ENCODE measurements at places on chromosomes 12 and 14. TPM values are rescaled to one million over a fixed set of nuclear protein-coding genes. Genes with fewer than 3 reads are reported as not detected.
A peak's percentile ranks its signal among the peaks of the same experiment; 100 is the strongest.

DNA sequence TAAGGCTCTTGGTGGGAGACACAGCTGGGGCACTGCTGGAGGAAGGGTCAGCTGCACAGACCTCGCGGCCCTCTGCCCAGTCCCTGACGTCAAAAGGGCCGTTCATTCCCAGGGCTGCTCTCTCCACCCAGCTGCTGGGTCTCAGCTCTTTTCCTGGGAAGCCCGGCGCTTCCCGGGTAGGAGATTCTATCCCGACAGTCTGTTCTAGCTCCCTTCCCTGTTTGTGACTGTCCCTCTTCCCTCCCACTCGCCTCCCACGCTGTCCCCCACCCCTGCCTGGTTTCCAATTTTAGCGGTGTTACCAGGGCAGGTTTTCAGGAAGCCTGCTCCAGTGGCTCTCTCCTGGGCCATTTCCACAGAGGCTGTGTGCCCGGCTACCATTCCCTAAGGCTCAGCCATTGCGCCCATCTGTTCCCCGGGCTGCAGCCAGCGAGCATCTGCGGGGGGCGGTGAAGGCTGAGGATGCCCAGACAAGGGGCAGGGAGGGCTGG, 186.6 kb downstream of the CACNA1C start:
- DNase-seq: no peak
- H3K4me3 ChIP-seq: no peak overlapping the region
- no peak overlapping the region for H3K27ac ChIP-seq
- no peaks in the 10 kb centered on the region for H3K36me3 ChIP-seq

DNA sequence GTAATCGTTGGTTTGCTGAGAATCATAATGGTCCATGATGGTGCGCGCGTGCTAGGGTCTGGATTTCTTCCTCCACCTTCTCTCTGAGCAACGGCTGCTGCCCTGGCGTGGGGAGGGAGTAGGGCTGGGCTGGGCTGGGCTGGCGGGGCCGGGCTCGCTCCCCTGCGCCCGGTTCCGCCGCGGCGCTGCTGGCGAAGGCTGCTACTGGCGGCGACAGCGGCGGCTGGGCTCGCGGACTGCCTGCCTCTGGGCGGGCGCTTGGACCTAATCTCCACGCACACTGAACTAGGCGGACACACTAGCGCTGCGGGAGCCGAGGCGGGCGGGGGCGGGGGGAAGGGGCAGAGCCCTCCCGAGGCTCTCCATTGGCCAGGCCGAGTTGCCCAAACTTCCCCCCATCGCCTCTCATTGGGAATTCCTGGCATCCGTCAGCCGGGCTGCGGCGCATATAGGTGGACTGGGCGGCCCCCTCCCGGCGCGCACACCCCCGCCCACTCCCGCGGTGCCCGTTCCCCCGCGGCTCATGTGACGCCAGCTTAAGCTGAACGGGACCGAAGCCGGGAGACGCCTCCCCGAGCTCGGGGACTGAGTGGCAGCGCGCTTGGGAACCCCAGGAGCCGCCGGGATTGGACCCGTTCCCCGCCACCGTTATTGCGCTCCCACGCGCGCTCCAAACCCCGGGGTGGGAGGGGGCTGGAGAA, at the start of gene ACTN1:
TSS of gene ACTN1 (minus strand) at position 282 of the 701 bp plus-strand sequence. CDS start at position 36, 246 bp downstream.
- H3K27me3 ChIP-seq: peaks cover 32% of the 10 kb centered on the region
- H3K27ac ChIP-seq: peak within 1 kb of the TSS; percentile 69
- H3K4me1 ChIP-seq: peaks cover 27% of the 10 kb centered on the region
- peak; percentile 45 for DNase-seq

GRCh38 chr12:92543840-92544239, 158.9 kb upstream of the PLEKHG7 start:
- H3K4me1 ChIP-seq: peaks cover 50% of the 10 kb centered on the region
- no peaks in the 10 kb centered on the region for H3K27me3 ChIP-seq

DNA sequence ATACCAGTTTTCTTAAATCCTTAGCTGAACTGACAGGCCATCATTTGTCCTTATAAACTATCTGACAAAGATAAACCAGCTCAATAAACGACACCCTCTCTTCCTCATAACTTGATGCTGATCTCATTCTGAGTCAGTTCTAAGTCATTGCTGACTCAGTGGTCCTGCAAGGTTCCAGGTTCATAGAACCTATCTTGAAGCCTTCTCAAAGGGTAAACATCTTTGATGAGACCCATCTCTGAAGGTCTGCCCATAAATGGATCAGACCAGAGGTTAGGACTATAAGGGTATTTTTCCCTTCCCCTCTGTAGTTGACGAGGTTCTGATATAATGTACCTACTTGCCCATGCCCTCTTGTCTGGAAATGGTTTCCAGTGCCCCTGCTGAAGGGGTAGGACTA, 11.9 kb downstream of the NAA25 start:
- peak overlapping the region; percentile 75 for H3K27ac ChIP-seq
- H3K4me3 ChIP-seq: no peak overlapping the region
- H3K36me3 ChIP-seq: peaks cover 57% of the 10 kb centered on the region
- no peak for DNase-seq
- H3K4me1 ChIP-seq: peaks cover 36% of the 10 kb centered on the region

GRCh38 chr12:59453475-59453874, 142.4 kb upstream of the SLC16A7 start:
- H3K4me1 ChIP-seq: no peaks in the 10 kb centered on the region
- no peak overlapping the region for H3K27ac ChIP-seq
- no peaks in the 10 kb centered on the region for H3K36me3 ChIP-seq

- H3K36me3 ChIP-seq: no peaks in the 10 kb centered on the region
- no peak overlapping the region for H3K4me3 ChIP-seq
- no peak for DNase-seq
- no peak overlapping the region for H3K27ac ChIP-seq
- no peaks in the 10 kb centered on the region for H3K4me1 ChIP-seq
Observed at GRCh38 chr12:77685901-77686300, 144.8 kb upstream of the NAV3 start.

DNA sequence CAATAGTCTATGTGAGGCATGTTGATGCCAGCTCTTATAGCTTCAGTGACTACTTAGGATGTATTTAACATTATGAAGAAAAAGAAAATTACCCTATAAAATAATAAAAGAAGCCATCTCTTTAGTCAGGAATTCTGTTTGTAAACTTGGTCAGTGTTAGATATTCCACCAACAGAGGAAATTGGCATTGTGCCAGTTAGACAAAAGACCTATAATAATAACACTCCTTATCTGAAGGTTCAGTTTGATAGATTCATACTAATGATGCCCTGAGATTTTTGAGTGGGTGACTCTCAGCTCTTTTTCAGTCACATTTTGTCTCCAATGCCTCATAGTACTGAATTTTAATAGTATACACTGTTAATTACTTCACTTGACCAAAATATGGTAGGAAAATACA, 6.6 kb downstream of the SYT10 start:
- no peak overlapping the region for H3K4me3 ChIP-seq
- no peak for DNase-seq
- no peaks in the 10 kb centered on the region for H3K4me1 ChIP-seq
- H3K36me3 ChIP-seq: no peaks in the 10 kb centered on the region

Gene ZFC3H1
- 76.8 TPM for total RNA-seq

Gene TUNAR
- not detected for total RNA-seq
